ENCODE measurements at places on chromosomes 3 and 15.

DNA sequence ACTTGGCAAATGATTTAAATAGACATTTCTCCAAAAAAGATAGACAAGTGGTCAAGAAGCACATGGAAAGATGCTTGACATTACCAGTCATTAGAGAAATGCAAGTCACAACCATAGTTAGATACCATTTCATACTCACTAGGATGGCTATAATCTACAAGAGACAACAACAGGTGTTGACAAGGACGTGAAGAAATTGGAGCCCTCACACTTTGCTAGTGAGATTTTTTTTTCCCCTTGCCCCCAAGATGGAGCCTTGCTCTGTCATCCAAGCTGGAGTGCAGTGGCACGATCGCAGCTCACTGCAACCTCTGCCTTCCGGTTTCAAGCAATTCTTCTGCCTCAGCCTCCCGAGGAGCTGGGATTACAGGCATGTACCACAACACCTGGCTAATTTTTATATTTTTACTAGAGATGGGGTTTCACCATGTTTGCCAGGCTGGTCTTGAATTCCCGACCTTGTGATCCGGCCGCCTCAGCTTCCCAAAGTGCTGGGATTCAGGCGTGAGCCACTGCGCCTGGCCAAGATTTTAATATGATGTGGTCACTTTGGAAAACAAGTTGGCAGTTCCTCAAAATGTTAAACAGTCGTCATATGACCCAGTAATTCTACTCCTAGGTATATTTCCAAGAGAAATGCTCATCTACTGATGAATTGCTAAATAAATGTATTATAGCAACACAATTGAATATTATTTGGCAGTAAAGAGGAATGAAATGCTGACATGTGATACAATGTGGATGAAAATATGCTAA lies 103.3 kb downstream of the ATG7 start:
- no peak for DNase-seq

- DNase-seq: no peak
Measured at GRCh38 chr15:47422881-47423665, 294.2 kb upstream of the SEMA6D start.

DNA sequence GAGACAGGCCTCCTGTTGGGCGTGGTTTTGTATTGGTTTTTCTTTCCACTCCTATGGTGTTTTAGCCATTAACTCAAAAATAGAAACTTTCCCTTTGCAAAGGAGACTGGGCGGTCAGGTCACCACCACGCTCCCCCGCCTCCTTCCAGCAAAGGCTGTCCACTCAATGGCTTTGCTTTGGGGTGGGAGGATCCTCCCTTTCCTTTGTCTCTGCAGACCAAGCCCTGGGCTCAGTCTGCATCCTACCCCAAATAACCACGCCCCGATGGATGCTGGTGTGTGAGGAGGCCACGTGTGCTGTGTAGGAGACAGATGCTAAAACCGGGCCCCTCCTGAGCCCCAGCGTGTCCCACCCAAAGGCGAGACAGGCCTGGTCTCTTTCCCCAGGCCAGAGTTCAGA lies 68.5 kb downstream of the GRIP2 start:
- DNase-seq: no peak

DNA sequence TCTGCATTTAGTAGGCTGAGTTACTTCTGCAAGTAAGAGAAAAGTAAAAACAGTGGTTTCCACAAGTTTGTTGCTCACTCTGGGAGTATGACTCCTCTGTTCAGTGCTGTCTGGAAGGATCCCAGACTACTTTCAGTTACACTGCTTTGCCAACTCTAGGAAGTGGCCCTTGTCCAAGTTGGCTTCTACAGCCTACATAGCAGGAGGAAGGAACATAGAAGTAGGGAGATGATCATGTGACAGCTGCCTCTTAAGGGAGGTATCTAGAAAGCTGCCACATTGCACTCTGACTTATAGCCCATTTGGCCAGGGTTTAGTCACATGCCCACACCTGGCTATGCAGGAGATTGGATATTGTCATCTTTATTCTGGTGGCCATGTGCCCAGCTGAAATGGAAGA lies 298.1 kb downstream of the NSUN3 start:
- no peak for DNase-seq

DNA sequence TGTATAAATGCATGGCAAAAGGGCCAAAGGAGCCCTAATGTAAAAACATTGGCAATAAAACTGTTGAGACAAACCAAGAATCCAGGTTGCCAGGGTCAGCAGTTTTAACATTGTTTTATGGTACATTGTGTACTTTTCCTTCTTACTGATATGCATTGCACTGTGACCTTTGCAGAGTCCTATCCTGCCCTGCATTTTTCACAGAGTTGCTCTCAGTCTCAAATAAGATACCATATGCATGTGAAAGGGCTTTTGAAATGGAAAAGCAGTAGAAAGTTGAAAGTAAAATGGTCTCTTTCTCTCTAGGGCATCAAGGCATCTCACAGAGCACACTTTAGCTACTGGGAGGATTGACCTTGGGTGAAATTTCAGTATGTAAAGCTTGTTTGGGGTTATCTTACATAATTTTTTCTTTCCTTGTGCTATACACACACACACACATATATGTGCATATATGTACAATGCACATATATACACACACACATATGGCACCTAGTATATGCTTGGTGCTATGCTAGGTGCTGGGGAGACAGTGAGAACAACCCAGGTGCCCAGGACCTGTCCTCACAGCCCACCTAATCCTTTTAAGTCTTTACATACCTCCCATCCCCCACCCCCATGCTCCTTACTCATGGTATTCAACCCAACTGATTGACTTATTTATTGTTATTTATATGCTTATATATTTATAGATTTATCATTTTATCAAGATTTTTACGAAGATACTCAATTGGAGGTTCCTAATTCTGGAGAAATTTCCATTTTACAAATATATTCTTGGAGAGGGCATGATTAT lies 1.2 kb upstream of the PPP2R3A start:
- DNase-seq: no peak

GRCh38 chr3:146164971-146165769 lies 4.2 kb upstream of the PLOD2 start:
- no peak for DNase-seq

DNA sequence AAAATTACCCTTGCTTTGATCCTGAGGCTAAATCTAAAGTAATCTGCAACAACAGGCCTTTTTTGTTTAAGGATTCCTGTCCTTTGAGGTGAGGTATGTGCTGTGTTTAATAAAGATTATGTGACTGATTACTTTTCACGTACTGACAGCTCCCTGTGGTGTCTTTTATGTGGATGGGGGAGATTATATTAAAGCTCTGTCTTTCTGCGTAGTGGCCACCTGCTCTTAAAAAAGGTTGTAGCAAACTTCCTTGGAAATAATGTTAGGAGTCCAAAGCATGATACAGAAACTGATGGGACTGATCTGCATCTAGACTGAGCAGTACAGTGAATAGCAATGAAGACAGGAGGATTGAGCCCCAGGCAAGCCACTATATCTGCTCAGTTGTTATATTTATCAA lies 453.0 kb upstream of the GOLIM4 start:
- no peak for DNase-seq

- no peak for DNase-seq
Measured at GRCh38 chr3:177257006-177257405, 59.7 kb upstream of the TBL1XR1 start.

DNA sequence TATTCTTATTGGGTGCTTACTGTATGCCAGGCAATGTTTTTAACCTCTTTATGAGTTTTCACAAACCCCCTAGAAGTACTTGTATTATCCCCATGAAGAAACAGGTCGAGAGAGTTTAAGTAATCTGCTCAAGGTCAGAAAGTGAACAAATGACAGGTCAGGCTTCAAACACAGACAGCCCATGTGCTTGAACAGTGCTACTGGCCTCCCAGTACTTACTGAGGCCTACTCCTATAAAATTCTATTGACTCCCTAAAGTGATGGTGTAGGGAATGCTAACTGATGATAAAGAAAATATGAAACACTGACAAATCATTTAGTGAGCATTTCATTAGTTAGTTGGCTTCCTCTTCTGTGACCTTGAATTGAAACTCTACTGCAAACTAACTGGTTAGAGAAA lies 4.2 kb upstream of the CNBP start:
- no peak for DNase-seq

DNA sequence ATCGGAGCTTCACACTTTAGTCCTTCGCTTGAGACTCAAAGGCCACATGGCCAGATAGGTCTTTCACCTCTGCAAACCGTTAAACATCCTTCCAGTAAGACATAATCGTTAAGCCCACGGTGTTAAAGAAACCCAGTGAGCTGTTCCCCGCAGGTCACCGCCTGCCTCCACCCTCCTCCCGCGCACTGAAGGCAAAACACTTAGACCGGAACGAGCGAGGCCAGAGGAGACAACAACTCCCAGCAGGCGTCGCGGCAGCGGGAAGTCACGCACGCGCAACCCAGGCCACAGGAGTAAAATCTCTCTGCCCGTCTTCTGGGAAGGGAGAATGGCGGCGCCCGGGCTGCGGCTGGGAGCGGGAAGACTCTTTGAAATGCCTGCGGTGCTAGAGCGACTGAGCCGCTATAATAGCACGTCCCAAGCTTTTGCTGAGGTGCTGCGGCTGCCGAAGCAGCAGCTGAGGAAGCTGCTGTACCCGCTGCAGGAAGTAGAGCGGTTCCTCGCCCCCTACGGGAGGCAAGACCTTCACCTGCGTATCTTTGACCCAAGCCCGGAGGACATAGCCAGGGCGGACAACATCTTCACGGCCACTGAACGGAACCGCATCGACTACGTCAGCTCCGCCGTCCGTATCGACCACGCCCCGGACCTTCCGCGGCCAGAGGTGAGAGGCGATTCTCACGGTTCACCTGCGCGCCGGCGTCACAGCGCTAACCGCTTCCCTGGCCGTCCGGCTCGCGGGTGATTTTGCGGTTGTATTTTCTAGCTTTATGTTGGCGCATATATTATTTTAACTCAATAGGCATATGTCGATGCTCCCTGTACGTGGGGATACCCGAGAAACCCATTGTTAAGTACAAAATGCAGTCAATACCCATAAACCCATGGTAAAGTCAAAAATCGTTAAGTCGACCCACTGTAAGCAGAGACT lies at the start of gene GTPBP8:
TSS of gene GTPBP8 (plus strand) at position 313 of the 931 bp plus-strand sequence. CDS start at position 329, 16 bp downstream.
- DNase-seq: peak; percentile 71

GRCh38 chr3:37779289-37780152 lies 82.2 kb upstream of the CTDSPL start:
- peak; percentile 42 for DNase-seq

DNA sequence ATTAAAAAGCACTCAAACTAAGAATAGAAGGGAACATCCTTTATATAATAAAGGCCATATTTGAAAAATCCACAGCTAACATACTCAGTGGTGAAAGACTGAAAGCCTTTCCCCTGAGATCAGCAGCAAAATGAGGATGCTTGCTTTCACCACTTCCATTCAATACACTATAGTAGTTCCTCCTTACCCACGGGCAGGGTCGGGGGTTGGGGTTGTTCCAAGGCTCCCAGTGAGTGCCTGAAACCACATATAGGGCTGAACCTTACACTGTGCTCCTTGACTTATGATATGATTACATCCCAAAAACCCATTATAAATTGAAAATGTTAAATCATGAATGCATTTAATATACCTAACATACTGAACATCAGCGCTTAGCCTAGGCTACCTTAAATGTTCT lies 37.7 kb downstream of the ALDH1L1 start:
- no peak for DNase-seq

GRCh38 chr3:128415200-128415772 lies 51.4 kb downstream of the DNAJB8 start:
- no peak for DNase-seq

- no peak for DNase-seq
Measured at GRCh38 chr15:68204361-68204760, 771 bp downstream of the CALML4 start.

DNA sequence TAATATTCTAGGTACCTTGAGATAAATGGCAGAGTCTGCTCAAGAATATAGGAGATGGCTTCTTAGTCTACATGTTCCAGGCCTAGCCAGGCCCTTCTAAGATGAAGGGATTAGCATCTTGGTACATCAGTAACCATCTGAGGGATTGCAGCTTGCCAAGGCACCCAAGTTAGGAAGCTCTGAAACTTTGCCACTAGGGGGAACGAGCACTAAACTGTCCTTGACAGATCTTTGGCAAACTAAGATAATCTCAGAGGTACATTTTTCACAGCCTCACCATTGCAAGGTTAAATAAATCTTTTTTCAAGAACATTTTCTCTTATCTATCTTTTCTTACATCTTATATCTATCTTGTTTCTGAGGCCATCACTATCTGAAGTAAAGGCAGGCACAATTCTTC lies 351.2 kb downstream of the RAP2B start:
- no peak for DNase-seq

GRCh38 chr3:40653878-40654277 lies 129.1 kb downstream of the ZNF621 start:
- DNase-seq: no peak

- no peak for DNase-seq
Measured at GRCh38 chr3:177776661-177777101, 579.4 kb upstream of the TBL1XR1 start.

DNA sequence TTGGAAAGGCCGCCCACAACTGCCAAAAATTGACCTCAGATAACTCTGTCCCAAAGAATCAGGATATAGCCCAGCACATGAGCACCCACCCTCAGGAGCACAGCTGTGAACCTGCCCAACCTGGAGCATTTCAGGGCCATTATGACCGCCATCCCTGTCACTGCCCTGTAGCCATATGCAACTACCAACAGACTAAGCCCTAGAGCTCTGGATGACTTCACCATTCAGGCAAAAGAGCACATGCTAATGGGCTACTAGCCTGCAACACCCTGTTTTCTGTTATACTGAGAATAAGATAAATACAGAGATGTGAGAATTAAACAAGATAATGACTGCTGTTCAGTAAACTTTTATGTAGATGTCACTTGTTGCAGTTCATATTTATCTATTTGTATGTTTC lies 45.0 kb downstream of the TXNRD3 start:
- DNase-seq: no peak

- DNase-seq: no peak
Measured at GRCh38 chr3:127299276-127299675, 11.4 kb upstream of the PRR20G start.

- no peak for DNase-seq
Measured at GRCh38 chr3:59286791-59287531, 237.1 kb upstream of the CFAP20DC start.

DNA sequence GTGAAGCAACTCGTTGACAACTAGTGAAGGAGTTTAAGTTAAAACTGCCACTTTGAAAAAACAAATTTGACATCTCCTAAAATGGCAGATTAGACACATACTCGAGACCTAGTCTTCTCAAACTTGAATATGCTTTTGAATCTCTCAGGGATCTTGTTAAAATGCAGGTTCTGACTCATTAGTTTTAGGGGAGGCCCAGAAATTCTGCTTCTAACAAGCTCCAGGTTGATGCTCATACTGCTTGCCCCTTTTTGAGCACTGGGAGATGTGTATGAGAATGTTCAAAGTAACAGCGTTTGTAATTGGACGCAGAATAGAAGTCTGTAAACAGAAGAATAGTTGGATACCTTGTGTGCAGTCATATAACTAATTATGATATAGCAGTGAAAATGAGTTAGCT lies 1.6 kb downstream of the C3orf38 start:
- DNase-seq: no peak

- no peak for DNase-seq
Measured at GRCh38 chr3:54353546-54353945, 231.2 kb downstream of the CACNA2D3 start.

GRCh38 chr3:186044968-186045367 lies 63.9 kb downstream of the ETV5 start:
- no peak for DNase-seq

- DNase-seq: no peak
Measured at GRCh38 chr15:58616171-58616570, 133.3 kb downstream of the ADAM10 start.
